ENCODE measurements at places on chromosomes 16 and 17.

DNA sequence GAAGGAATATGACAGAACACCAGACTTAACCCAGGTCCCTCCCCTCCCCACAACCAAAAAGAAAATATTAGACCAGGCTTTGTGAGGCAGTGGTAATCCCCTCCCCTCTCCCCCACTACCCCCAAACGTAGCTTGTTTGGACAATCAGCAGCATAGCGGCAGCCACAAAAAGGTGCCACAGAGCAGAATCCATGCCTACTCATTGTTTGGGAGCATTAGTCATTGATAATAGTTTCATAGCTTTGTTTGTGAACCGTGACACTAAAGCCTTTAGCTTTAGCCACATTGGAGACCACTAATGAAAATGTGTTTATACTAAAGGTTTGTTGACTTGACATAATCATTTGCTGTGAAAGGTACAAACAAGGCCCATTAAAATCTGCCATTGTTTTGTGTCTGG lies 65.1 kb downstream of the NUP93 start:
- H3K27ac ChIP-seq, result no peak overlapping the region
- DNase-seq, result peak; percentile 51
- no peaks in the 10 kb centered on the region for H3K27me3 ChIP-seq

DNA sequence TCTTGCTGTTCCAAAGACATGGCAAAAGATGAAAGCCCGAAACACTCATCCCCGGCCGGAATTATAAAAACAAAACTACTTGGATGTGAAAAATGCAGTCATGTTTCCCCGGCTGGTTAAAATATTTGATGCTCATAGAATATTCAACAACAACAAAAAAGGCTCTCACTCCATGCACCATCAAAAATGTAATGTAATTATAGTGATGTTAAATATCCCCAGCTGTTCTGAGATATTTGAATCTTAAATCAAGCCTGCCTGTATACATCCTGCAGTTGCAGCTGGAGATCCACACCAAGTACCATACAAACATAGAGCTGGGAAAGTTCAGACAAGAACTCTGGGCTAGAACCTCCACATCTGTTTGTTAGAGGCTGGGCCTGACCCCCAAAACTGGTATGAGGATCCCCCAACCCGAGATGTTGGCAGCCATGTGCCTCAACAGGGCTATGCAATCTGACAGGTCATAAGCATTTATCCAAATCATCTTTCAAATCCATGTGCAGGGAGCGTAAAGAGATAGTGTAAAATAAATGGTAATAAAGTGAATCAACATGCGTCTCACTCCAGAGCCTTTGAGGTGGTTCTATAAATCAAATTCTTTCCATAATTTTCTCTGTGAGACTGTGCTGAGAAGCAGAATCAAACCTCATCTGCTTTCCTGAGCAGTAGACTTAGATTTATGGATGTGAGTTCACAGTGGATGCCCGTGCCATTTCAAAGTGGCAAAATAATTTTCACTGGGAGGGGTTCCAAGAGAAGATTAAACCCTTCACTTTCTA lies 12.7 kb downstream of the ASIC2 start:
- H3K4me3 ChIP-seq, result no peak overlapping the region
- no peaks in the 10 kb centered on the region for H3K36me3 ChIP-seq
- H3K27ac ChIP-seq, result no peak overlapping the region
- no peaks in the 10 kb centered on the region for H3K27me3 ChIP-seq

DNA sequence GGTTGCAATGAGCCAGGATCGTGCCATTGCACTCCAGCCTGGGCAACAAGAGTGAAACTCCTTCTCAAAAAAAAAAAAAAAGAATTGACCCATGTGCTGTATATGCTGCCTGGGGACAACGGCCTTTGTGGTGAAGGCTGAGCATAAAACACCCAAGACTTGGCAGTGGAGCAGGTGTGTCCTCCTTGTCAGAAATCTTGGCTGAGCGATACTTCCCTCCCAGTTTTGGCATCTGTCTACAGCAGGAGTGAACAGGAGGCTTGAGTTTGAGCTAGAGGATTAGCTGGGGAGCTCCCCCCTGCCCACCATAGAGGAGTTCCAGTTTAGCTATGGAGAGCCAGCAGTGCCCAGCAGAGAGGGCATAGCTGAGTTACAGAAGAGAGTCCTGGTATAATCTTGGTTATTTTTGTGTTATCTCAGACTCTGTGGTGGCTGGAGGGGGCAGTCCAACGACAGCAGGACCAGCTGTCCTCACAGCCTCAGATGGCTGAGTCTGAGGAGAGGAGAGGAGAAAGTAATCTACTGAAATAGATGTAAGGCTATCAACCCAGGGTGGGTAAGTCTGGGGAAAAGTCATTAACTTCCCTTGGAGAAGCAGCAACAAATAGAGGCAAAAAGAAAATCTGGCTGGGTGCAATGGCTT lies 18.4 kb downstream of the SP2 start:
- H3K4me1 ChIP-seq, result no peaks in the 10 kb centered on the region
- no peak overlapping the region for H3K4me3 ChIP-seq
- DNase-seq, result no peak
- no peak overlapping the region for H3K27ac ChIP-seq
- H3K27me3 ChIP-seq, result no peaks in the 10 kb centered on the region

GRCh38 chr16:81366316-81366932 lies 51.7 kb downstream of the GAN start:
- no peaks in the 10 kb centered on the region for H3K4me1 ChIP-seq
- peaks cover 12% of the 10 kb centered on the region for H3K36me3 ChIP-seq
- H3K27ac ChIP-seq, result no peak overlapping the region
- peak; percentile 68 for DNase-seq
- no peak overlapping the region for H3K4me3 ChIP-seq
- H3K27me3 ChIP-seq, result no peaks in the 10 kb centered on the region

- no peaks in the 10 kb centered on the region for H3K27me3 ChIP-seq
- no peaks in the 10 kb centered on the region for H3K36me3 ChIP-seq
- H3K4me1 ChIP-seq, result peaks cover 57% of the 10 kb centered on the region
- peak; percentile 85 for DNase-seq
- H3K4me3 ChIP-seq, result no peak overlapping the region
These were observed 201.0 kb upstream of the NLRP1 start for GRCh38 chr17:5785338-5785737.

DNA sequence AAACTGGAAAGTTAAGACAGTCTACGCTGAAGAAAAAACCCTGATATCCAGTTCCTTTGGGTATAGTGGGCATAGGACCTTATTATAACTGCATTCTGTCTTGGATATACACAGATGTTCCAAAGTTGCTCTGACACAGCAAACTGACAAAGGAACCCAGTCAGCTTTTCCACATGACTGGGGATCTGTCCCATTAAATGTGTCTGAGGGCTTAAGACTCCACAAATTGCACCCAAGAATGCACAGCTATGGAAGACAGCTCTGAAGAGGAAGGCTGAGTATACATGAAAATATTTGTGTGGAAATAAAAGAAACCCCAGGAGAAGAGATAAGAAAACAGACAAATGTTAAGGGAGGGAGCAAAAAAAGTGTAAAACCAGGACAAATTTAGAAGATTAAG lies 114.1 kb downstream of the SPAG9 start:
- H3K4me1 ChIP-seq, result no peaks in the 10 kb centered on the region
- H3K27ac ChIP-seq, result no peak overlapping the region
- peaks cover 34% of the 10 kb centered on the region for H3K36me3 ChIP-seq
- no peak overlapping the region for H3K4me3 ChIP-seq

DNA sequence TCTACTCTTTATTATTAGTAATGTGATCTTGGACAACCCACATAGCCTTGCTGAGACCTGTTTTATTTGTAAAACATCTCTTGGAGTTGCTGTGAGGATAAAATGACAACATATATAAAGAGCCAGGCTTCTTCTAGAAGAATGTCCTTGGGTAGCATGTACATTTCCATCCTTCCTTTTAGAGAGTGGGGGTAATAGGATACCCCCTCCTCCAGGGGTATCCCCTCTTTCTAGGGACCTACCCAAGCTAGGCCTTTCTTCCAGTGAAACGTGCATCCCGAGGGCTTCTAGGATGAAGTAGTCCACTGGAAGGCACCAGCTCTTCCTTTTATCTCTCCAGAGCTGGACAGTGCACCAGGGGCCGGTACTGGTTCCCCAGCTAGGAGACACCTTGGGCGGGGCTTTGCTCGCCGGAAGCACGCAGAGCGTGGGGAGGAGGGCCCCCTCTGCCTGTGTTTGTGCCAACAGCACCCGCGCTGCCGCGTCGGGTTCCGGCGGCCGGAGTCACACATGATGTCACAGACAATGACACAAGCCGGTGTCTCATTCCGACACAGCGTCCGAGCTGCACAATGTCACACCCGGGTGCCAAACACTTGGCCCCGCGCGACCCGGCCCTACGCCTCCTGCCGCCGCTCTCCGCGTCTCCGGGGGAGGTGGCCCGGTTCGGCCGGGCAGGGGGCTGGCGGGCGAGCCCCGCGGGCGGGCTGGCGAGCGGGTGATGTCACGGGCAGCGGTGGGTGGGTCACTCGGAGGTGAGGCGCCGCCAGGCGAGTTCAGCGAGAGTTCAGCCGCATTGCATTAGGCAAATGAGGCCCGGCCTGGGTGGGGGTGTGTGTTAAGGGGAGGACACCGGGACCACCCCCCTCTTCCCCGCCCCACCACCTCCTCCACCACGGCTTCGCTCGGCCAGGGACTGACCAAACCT lies 23.4 kb downstream of the GJD3 start:
- H3K4me1 ChIP-seq, result peaks cover 7% of the 10 kb centered on the region
- H3K4me3 ChIP-seq, result peak overlapping the region; percentile 78
- no peaks in the 10 kb centered on the region for H3K27me3 ChIP-seq
- H3K36me3 ChIP-seq, result no peaks in the 10 kb centered on the region
- H3K27ac ChIP-seq, result peak overlapping the region; percentile 61

- H3K27ac ChIP-seq, result no peak overlapping the region
- no peak overlapping the region for H3K4me3 ChIP-seq
- DNase-seq, result peak; percentile 81
- no peaks in the 10 kb centered on the region for H3K36me3 ChIP-seq
- no peaks in the 10 kb centered on the region for H3K27me3 ChIP-seq
- peaks cover 4% of the 10 kb centered on the region for H3K4me1 ChIP-seq
These were observed 9.7 kb upstream of the SNF8 start for GRCh38 chr17:48954300-48954755.

GRCh38 chr17:1693339-1693738 lies 8.7 kb upstream of the PRPF8 start:
- H3K27me3 ChIP-seq, result no peaks in the 10 kb centered on the region
- H3K36me3 ChIP-seq, result no peaks in the 10 kb centered on the region
- no peak for DNase-seq
- H3K27ac ChIP-seq, result no peak overlapping the region

GRCh38 chr16:27526180-27526579 lies 23.5 kb downstream of the GTF3C1 start:
- peaks cover 4% of the 10 kb centered on the region for H3K4me1 ChIP-seq
- H3K27ac ChIP-seq, result no peak overlapping the region
- H3K27me3 ChIP-seq, result no peaks in the 10 kb centered on the region
- H3K36me3 ChIP-seq, result peaks cover 14% of the 10 kb centered on the region

GRCh38 chr16:10876799-10877341 lies at the start of gene CIITA:
Gene CIITA (plus strand): TSS chr16:10877202. CDS start chr16:10877331, 129 bp downstream.
- no peak within 1 kb of the TSS for H3K27ac ChIP-seq
- H3K36me3 ChIP-seq, result no peaks in the 10 kb centered on the region
- H3K4me1 ChIP-seq, result peaks cover 17% of the 10 kb centered on the region
- peak; percentile 87 for DNase-seq

- no peaks in the 10 kb centered on the region for H3K36me3 ChIP-seq
- H3K27me3 ChIP-seq, result no peaks in the 10 kb centered on the region
- H3K4me1 ChIP-seq, result peaks cover 7% of the 10 kb centered on the region
- no peak overlapping the region for H3K27ac ChIP-seq
- no peak overlapping the region for H3K4me3 ChIP-seq
These were observed 224.0 kb downstream of the IRX3 start for GRCh38 chr16:54062361-54063278.

GRCh38 chr17:76327696-76328095 lies 19.6 kb upstream of the QRICH2 start:
- H3K27me3 ChIP-seq, result no peaks in the 10 kb centered on the region
- H3K4me3 ChIP-seq, result no peak overlapping the region
- H3K4me1 ChIP-seq, result peaks cover 13% of the 10 kb centered on the region
- no peak for DNase-seq

GRCh38 chr17:38598536-38598935 lies 7.2 kb downstream of the SRCIN1 start:
- DNase-seq, result peak; percentile 76
- no peaks in the 10 kb centered on the region for H3K27me3 ChIP-seq
- H3K4me1 ChIP-seq, result no peaks in the 10 kb centered on the region
- no peak overlapping the region for H3K27ac ChIP-seq
- H3K36me3 ChIP-seq, result no peaks in the 10 kb centered on the region
- H3K4me3 ChIP-seq, result no peak overlapping the region

- H3K4me3 ChIP-seq, result no peak overlapping the region
- DNase-seq, result no peak
- peaks cover 15% of the 10 kb centered on the region for H3K4me1 ChIP-seq
- H3K27ac ChIP-seq, result no peak overlapping the region
These were observed 18.2 kb upstream of the SP6 start for GRCh38 chr17:47869114-47869513.

- no peaks in the 10 kb centered on the region for H3K27me3 ChIP-seq
- DNase-seq, result no peak
- H3K4me3 ChIP-seq, result no peak overlapping the region
These were observed 2.8 kb downstream of the ELOB start for GRCh38 chr16:2774161-2774891.

DNA sequence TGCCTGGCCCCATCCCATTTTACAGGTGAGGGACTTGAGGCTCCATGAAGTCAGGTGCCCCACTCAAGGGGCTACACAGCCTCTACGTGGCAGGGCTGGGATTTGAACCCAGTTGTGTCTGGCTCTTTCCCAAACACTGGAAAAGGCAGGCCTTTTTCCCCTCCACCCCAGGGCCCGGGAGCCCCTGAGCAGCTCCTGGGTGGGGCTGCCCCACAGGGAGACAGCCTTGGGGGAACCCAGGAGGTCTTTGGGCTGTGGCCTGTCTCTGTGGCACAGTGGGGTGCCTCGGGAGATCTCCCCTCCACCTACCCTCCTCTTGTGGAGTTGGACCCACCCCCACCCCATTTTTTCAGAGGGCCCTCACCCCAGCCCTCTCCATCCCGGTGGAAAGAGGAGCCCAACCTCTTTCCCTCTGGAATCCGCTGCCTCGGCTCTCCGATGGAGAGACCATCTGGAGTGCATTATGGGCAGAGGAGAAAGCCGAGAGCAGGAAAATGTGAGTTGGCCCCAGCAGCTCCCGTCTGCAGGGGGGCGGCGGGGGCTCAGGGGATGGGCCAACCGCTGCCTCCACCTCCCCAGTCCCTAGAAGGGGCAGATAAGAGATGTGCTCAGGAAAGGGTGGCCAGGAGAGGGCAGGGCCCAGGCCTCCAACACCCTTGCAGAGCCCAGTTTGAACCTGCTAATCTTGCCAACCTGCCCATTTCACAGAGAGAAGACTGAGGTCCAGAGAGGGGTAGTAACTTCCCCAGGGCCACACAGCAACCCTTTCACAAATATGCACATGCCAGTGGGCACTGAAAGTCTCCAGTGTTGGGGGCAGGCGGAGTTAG lies 15.4 kb upstream of the TMEM92 start:
- H3K4me1 ChIP-seq, result no peaks in the 10 kb centered on the region
- no peak overlapping the region for H3K27ac ChIP-seq
- H3K4me3 ChIP-seq, result no peak overlapping the region
- no peaks in the 10 kb centered on the region for H3K36me3 ChIP-seq
- DNase-seq, result no peak
